NCI-H187 treated with DMSO at 0.1 percent for 48 hours (cell line): ENCODE measurements at places on chromosomes 5 and 9.

DNA sequence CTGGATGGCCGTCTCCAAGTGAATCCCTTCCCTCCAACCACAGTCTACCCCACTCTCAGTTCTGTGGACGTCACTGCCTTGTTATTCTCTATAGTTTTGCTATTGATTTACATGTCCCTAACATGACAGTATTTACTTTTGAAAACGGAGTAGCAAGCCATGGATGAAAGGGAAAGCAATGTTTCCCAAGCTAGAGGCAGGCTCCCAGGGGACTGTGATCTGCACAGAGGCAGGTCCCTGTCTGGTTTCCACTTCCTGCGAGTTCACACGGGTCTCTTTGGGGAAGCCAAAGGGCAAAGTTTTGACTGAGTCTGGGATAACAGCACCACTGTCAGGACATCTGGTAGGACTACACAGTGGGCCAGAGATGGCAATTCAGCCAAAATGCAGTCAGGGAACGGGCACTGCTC, 12.7 kb downstream of the C9orf153 start:
- no peak for DNase-seq

DNA sequence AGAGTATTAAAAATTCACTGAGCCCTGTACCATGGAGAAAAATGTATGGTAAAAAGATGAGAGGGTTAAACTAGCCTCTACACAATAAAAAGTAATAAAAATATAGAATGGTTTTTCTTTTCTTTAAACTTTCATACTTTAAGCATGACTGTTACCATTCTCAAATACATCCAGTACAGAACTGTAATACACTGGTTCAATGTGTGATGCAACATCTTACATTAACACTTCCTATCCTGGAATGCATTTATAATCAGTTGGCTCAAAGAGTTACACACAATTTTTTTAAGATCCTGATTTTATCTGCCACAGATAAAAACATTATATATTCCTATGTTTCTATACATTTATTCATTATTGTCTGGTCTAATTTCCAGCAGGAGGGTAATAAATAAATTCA, 4.7 kb downstream of the GNAQ start:
- DNase-seq: no peak

DNA sequence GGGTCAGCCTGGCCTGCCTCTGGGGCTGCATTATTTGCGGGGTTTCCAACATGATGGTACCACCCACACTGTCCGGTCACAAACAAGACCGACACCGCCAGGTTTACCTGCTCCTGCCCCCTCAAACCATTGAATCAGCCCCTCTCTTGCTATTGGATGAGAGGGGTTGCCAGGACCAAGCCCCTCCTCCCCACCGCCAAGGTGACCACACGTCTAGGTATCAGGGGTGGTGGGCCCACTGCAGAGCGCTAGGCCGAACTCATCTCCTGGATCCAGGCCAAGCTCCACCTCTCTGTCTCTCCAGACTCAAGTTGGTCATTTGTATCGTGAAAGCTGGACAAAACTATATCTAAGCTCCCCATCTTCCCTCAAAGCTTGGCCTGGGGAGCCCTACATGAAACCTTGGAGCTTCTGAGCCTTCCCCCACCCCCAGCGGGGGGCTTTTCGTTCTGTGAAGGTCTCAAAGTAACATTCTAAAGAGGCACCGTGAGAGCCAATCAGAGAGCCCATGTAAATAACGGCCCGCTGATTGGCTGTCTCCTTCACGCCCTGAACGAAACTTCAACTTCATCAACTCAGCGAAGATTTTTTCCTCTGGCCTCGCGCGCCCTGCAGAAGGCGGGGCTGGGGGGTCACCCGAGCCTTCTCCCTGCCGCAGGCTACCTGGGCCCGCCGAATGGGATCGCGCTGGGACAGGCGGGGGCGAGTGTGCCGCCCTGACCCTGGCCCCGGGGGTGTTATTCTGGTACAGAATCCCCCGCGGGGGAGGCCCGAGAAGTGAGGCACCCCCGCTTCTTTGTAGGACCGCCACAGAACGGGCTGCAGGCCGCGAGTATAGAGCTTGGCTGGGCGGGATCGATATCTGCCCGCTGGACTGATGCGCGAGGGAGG, 49.6 kb upstream of the PSD2 start:
- DNase-seq: no peak

GRCh38 chr5:61030163-61030482, 85.1 kb downstream of the NDUFAF2 start:
- no peak for DNase-seq

DNA sequence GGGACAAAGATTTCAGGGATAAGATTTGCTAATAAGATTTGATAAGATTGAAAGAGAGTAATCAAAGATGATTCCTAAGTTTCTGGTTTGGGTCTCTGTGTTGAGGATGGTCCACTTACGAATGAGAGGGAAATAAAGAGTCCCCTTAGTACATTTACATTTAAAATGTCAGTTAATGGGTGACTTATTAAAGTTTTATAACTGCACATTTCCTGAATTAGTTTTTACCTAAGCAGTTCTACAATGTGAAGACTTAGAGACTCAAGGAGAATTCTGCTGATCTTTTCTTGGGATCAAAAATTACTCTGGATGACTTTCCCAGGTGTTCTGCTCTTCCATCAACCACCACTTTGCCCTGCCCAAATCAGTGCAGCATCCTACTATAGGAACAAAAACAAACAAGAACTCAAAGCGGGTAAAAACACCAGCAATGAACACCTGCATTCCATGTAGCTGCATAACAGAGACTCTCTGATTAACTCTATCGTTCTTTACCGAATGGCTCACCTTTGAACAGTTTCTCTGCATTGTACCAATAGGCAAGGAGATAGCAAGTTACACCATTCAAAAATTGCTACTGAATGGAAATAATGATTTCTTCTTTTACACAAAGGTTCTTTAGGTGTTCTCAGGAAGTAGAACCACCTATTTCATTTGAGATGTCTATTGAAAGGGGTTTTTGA, 65.3 kb downstream of the PRLR start:
- no peak for DNase-seq

GRCh38 chr5:135085133-135085935, 51.3 kb upstream of the PITX1 start:
- no peak for DNase-seq

DNA sequence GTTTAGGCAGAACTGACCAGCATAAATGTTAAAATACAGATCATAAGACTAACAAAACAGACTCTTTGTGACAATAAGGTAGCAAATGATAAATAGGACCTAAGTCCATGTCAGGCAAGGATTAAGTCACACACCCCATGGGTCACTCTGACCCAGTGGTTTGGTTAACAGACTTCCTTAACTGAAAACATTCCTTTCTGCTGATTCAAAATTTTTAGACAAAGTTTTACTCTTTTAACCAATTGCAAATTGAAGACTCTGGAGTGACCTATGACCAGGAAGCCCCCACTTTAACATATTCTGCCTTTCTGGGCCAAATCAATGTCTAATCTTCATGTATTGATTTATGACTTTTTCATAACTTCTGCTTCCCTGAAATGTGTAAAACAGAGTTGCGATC, 4.9 kb upstream of the NXNL2 start:
- no peak for DNase-seq

DNA sequence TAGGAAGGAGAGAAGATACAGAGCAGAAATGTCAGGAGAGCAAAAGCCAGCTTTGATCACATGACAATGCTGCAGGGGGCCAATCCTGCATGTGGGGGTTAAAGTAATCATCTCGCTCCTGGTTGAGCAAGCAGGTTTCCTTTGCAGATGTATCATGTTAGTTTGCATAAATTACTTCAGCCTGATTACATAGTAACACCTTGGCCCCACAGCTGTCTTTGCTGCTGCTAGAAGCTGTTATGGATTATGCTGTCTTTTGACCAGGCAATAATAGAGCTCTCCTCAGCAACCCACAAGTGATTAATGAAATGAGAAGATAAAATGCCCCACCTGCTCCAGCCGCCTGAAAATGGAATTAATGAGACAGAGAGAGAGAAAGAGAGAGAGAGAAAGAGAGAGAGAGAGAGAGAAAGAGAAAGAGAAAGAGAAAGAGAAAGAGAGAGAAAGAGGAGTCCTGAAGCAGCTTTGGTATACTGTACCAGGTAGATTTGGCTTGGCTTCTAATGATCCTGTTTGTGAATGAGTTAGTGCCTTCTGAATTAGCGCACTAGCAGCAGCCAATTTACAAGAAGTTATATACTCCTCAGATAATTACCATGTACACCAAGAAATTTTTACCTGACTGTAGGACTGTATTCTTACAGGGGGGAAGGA, 174.3 kb upstream of the RORB start:
- DNase-seq: no peak

DNA sequence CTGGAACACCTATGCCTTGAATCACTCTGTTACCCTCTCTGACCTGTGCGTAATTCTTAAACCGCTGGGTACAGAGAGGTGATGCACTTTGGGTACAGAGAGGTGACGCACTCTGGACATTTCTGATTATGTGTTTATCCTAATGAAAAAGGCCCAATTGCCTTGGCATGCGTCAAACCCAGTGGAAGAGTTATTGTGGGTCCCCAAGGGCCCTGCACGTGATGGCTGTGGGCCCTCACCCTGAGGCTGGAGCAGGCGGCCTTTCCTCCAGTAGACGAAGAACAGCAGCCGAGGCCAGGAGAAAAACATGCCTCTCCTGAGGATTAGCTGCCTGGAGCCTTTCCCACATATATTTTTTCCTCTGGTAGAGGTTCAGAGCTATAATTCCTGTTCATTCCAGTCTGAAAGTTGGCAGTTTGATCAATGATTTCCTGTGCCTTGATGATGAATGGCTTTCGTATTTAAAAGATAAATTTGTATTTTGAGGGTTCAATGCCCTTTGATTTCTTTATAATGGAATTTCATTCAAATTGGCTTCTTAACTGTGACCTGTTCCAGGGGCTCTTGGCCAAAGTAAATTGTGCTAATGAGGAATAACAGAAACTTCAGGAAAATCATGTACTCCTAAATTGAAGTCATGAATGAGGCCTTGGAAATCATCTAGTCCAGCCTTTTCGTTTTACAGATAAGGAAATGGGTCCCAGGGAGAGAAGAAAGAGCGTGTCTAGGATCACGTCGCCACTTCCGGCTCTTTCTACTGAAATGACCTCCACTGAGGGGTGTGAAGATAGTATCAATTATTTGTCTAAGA, 22.8 kb downstream of the ACER2 start:
- DNase-seq: no peak

DNA sequence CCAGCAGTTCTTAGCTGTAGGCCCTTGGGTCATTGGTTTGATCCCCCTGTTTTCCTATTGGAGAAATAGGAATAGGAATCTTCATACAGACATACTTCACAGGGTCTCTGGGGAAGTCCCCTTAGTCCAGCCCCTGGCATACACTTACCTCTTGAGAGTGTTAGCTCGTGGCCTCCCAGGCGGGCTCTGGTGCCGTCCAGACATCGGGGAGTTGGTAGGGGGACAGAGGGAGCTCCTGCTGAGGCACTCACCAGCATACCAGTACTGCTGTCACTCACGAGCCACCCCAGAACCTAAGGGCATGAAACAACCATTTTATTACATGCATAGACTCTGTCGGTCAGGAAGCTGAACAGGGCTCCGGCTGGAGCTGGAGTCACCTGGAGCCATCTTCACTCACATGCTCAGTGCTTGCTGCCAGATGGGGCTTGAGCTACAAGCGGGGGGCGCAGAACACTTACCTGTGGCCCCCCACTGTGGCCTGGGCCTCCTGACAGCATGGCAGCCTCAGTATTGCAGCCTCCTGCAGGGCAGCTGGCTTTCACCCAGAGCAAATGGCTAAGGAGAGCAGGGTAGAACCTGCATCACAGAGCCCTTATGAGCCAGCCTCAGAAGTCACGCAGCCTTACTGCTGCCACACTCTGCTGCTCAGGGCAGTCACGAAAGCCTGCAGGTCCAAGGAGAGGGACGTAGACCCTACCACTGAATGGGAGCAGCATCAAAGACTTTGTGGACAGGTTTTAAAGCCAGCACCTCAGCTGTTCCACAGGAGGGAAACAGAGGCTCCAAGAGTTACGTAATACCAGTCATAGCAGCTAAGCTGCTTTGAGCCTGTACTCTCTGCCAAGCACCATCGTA, 58.3 kb upstream of the ANGPTL2 start:
- no peak for DNase-seq

DNA sequence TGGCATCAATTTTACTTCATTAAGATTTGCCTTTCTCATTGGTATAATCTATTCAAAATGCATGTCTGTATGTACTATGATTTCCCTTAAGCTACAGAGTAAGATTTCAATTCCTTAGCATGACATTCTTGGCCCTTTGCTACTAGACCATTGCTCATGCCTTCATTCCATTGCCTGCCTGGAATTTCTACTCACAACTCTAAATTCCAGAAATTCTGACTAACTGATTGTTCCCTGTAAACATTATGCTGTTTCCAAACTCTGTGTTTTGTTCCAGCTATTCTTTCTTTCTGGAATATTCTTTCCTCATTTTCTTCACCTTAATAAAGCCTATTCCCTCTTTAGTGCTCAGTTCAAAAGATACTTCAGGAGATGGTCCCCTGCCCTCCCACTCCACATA, 568.8 kb upstream of the SEMA6A start:
- no peak for DNase-seq

GRCh38 chr9:23747088-23748075, 78.7 kb downstream of the ELAVL2 start:
- DNase-seq: no peak

- DNase-seq: no peak
These were observed 34.6 kb upstream of the NEK6 start for GRCh38 chr9:124222918-124223720.

- no peak for DNase-seq
These were observed 103.6 kb upstream of the SSBP2 start for GRCh38 chr5:81854485-81854884.

GRCh38 chr9:135926402-135927194, 19.3 kb upstream of the CAMSAP1 start:
- no peak for DNase-seq

- DNase-seq: no peak
These were observed 83.6 kb downstream of the ERMP1 start for GRCh38 chr9:5749306-5749705.

GRCh38 chr9:85521371-85522197, 220.2 kb downstream of the AGTPBP1 start:
- no peak for DNase-seq

DNA sequence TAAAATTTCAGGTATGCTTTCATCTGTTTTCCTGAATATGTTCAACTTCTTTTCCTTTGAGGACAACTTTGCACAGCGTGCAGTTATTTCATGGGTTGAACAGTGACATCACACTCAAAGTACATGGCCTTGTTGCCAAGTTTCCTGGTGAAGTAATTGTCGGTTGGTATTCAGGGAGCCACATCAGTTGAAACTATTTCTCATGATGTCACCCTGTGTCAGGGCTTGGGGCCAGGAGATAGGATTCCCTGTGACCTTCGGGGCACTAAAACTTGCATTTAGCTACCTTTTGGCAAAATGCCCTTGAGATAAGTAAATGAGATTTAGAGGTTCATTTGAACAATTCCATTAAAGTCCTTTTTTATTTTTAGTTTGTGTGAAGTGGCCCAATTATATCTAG, 383.9 kb downstream of the SH3GL2 start:
- DNase-seq: no peak

- no peak for DNase-seq
These were observed 13.3 kb upstream of the RPS23 start for GRCh38 chr5:82291420-82291819.

DNA sequence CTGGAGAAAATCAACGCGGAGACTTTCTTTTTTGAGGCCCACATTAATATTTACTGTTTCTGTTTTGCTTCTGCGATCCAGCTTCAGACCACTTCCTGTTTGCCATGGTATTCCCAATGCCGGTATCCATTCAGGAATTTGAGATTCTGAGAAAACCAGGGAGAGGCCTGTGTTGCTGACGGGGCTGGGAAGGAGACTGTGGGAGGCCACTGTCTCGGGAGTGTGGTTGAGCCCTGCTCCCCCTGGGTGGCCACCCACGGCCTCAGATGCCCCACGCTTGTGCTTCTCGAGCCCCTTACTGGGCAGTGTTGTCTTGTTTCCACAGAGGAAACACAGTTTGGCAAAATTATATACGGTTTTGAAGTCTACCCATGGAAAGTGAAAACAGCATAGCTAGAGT, 403.6 kb upstream of the IRX2 start:
- DNase-seq: no peak
